ENCODE measurements at places on chromosomes 7 and 10. TPM values are rescaled to one million over a fixed set of nuclear protein-coding genes. Genes with fewer than 3 reads are reported as not detected.

Gene STEAP1B
- 7.3 TPM for total RNA-seq

Gene ADCYAP1R1
- 0.35 TPM for total RNA-seq

Gene FLNC
- total RNA-seq, result 153 TPM

Gene ADRB1
- total RNA-seq, result not detected

Gene RELN
- total RNA-seq, result 0.08 TPM
